Activated T-cell treated with anti-CD3 and anti-CD28 coated beads, Interleukin-2, amount 50 U/mL, for 72 hours (primary cell): ENCODE measurements at places on chromosomes 5 and 9. TPM values are rescaled to one million over a fixed set of nuclear protein-coding genes. Genes with fewer than 3 reads are reported as not detected.
A peak's percentile ranks its signal among the peaks of the same experiment; 100 is the strongest.

GRCh38 chr5:162393534-162393933, 326.0 kb downstream of the GABRG2 start:
- no peak overlapping the region for H3K4me3 ChIP-seq
- no peak for DNase-seq
- H3K4me1 ChIP-seq, result no peaks in the 10 kb centered on the region
- no peaks in the 10 kb centered on the region for H3K36me3 ChIP-seq

NKD2 gene
- 25.0 TPM for total RNA-seq

DNA sequence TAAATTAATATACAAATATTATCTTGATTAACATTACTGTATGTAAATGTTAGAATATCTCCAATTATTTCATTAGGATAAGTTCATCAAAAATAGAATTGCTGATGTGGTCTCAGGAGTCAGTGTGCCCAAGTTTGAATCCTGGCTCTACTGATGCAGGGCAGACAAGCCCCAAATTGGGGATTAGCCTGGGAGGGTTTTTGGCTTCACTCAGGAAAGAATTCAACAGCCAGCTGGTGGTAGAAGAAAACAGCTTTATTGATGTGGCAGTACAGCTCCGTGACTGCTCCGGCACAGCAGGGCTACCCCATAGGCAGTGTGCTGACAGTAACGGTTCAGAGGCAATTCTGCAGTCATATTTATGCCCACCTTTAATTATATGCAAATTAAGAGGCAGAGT, 32.5 kb downstream of the COL27A1 start:
- H3K27ac ChIP-seq, result no peak overlapping the region
- H3K4me3 ChIP-seq, result no peak overlapping the region
- no peaks in the 10 kb centered on the region for H3K4me1 ChIP-seq
- no peaks in the 10 kb centered on the region for H3K27me3 ChIP-seq
- H3K36me3 ChIP-seq, result peaks cover 3% of the 10 kb centered on the region

GRCh38 chr9:110188101-110188500, 19.9 kb downstream of the C9orf152 start:
- no peaks in the 10 kb centered on the region for H3K36me3 ChIP-seq
- DNase-seq, result no peak
- H3K27ac ChIP-seq, result no peak overlapping the region
- peaks cover 9% of the 10 kb centered on the region for H3K4me1 ChIP-seq

DNA sequence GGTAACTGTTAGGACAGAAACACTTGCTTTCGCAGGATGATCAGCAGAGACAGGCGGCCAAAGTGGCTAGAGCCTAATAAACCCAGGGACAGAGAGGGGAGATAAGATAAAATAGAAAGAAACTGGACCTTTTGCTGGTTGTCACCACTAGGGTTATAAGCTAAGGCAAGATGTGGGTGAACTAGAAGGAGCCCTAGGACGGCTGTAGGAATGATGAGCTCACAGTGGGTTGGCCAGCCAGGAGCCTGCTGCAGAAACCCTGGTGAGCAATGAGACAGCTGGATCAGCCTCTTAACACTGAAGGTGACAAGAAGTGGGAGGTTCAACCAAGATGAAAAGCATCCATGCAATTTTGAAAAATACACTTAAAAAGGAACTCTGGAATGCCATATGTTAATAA, 13.5 kb downstream of the CTNND2 start:
- H3K36me3 ChIP-seq, result no peaks in the 10 kb centered on the region
- no peak overlapping the region for H3K4me3 ChIP-seq
- H3K4me1 ChIP-seq, result no peaks in the 10 kb centered on the region
- no peaks in the 10 kb centered on the region for H3K27me3 ChIP-seq
- H3K27ac ChIP-seq, result no peak overlapping the region
- no peak for DNase-seq

HTR1A gene
- total RNA-seq, result not detected

MYMK gene
- total RNA-seq, result not detected

TMEM203 gene
- 27.4 TPM for total RNA-seq

DNA sequence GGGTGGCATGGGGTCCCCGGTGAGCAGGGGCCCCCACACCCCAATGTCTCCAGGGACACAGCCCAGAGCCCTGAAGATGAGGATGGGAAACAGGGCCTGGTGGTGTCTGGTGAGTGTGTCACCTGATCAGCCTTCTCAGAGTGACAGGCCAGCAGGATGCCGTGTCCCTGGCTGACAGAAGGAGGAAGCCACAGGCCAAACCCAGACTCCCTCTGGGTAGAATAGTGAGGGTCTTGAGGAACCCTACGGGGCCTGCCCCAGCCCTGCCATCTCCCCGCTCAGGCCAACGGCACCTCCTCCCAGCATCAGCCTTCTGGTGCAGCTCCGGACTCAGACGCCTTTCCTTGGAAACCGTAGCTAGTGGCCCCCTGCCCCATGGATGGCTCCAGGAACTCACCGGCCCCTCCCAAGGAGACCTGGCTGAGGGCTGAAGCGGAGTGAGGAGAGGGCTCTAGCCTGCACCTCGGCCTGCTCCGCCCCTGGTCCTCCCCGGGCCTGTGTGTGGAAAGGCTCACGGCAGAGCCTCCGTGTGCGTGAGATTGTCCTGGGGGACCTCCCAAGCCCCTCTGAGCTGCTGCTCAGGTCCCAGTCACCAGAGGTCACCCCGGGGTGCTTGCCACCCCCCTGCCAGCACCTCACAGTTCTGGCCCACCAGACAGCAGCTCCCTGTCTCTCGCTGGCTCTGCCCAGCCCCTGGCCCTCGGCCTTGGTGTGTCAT, 6.0 kb downstream of the RALGDS start:
- H3K4me3 ChIP-seq, result peak overlapping the region; percentile 79
- DNase-seq, result no peak
- no peaks in the 10 kb centered on the region for H3K36me3 ChIP-seq
- peaks cover 59% of the 10 kb centered on the region for H3K4me1 ChIP-seq

ENTREP1 gene
- total RNA-seq, result not detected

- no peak for DNase-seq
- no peak overlapping the region for H3K4me3 ChIP-seq
- peaks cover 20% of the 10 kb centered on the region for H3K4me1 ChIP-seq
- H3K36me3 ChIP-seq, result peaks cover 7% of the 10 kb centered on the region
- peak overlapping the region; percentile 5 for H3K27ac ChIP-seq
Measured at GRCh38 chr9:114606068-114606467, 5.0 kb upstream of the TMEM268 start.

GABRP gene
- not detected for total RNA-seq

IFT74 gene
- 11.6 TPM for total RNA-seq

DNA sequence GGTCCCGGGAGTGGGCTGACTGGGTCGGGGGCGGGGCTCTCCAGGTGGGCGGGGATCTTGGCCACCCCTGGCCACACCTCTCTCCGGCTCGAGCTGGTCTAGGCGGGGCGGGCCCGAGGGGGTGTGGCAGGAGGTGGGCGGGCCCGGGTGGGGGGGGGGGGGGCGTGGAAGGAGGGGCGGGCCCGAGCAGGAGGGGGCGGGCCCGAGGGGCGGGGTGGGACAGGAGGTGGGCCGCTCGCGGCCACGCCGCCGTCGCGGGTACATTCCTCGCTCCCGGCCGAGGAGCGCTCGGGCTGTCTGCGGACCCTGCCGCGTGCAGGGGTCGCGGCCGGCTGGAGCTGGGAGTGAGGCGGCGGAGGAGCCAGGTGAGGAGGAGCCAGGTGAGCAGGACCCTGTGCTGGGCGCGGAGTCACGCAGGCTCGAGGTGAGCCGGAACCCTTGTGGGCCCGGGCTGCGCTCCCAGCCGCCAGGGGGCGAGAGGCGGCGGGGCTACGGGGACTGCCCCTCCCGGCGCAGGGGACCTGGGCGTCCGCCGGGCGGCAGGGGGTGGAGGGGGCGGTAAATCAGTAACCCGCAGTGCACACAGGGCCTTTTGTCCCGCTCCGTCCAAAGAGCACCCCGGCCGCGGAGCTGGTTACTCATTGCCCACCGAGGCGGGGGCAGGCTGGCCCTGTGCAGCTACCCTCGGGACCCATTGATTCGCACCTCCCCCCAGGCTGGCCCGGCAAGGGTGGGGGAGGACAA, at the start of gene FGFR4:
FGFR4 (plus strand) TSS at position 262 of the 744 bp plus-strand sequence. CDS start 2,688 bp downstream, outside the sequence.
- H3K4me1 ChIP-seq, result peaks cover 6% of the 10 kb centered on the region
- DNase-seq, result peak; percentile 68

- H3K4me3 ChIP-seq, result no peak overlapping the region
- no peaks in the 10 kb centered on the region for H3K27me3 ChIP-seq
- H3K36me3 ChIP-seq, result peaks cover 9% of the 10 kb centered on the region
- no peak overlapping the region for H3K27ac ChIP-seq
Measured at GRCh38 chr9:133599470-133600173, 9.6 kb downstream of the FAM163B start.

DNA sequence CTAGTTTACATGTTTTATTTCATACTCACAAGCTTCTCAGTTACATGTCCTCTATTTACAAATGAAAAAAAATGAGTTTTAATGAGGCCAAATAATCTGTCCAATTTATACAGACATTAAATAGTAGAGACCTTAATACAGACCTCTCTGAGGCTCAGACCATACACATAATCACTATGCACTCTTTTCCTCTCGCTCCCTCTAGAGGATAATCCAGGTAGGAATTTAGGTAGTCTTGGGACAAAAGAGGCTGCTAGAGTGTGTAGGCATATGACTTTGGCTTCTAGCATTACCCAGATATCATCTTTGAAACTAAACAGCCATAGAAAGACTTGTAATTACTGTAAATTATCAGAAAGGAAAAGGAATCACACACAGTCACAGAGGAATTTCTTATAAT, 444.7 kb downstream of the HINT1 start:
- no peaks in the 10 kb centered on the region for H3K4me1 ChIP-seq
- no peak for DNase-seq
- peaks cover 7% of the 10 kb centered on the region for H3K27me3 ChIP-seq
- H3K36me3 ChIP-seq, result no peaks in the 10 kb centered on the region
- no peak overlapping the region for H3K27ac ChIP-seq
- H3K4me3 ChIP-seq, result no peak overlapping the region

CBY3 gene
- total RNA-seq, result 0.44 TPM
